Activated CD4-positive, alpha-beta T cell treated with anti-CD3 and anti-CD28 coated beads for 24 hours (primary cell): ENCODE measurements at places on chromosomes 7 and 10.
A peak's percentile ranks its signal among the peaks of the same experiment; 100 is the strongest.

GRCh38 chr10:131795761-131796160 is 105.0 kb upstream of the PPP2R2D start:
- DNase-seq = no peak

- no peak for DNase-seq
These were observed 4.8 kb downstream of the INA start for GRCh38 chr10:103281753-103282152.

DNA sequence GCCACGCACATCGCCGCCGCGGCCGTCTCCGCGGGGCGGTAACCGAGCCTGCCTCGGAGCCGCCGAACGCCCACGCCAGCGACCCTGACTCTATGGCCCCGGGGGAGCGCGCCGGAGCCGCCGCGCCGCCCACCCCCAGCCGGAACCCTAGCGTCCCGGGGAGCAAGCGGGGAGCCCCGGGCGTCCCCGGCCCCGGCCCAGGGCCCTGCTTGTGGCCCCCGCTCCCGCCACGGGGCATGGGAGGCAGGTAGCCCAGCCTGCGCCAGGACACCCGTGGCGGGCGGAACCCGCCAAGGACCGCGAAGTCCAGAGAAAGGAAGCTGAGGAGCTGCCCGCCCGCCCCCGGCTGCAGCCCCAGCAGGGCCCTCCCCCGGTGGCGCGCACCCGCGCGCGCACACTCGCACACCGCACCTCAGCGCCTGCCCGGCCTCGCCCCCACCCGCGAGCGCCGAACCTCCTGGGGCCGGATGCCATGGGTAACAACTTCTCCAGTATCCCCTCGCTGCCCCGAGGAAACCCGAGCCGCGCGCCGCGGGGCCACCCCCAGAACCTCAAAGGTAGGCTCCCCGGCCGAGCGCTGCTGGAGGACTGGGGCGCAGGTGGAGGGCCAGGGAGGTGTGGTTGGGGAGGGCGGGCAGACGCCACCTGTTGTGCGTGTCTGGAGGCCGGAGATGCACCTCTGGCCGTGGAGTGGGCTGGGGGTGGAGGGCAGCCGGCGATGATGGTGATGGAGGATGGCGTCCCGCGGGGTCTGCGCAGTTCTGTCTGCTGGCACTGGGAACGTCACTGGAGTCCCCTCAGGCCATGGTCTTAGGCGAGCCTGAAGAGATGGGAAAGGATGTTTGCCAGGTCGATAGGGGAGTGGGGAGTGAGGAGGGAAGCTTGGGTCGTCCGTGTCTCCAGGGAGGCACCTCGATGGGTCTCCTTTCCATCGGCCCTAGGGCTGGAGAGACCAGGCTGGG is 692 bp downstream of the NEURL1 start:
- no peak for DNase-seq

- DNase-seq = no peak
These were observed 115.1 kb downstream of the CPED1 start for GRCh38 chr7:121103579-121103978.

DNA sequence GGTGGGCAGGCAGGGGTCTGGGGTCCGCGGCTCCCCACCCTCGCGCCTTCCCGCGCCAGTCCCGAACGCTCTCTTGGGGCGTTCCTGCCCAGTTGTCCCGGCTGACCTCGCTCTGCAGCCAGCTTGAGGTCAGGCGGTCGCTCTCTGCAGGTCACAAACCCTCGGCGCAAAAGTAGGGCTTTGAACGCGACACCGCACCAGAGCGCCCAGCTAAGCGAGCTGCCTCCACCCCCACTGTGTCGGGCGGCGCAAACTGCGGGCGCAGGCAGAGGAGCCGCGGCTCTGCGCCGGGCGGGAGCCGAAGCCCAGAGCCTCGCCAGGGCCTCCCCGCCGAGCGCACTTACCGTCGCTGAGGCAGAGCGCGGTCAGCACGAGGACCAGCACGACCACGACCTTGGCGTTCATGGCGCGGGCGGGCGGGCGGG is 284 bp downstream of the CXCL12 start:
- DNase-seq = no peak

GRCh38 chr7:110604885-110605284 is 486.0 kb upstream of the LRRN3 start:
- DNase-seq = no peak

- peak; percentile 85 for DNase-seq
These were observed 4.1 kb downstream of the MBLAC1 start for GRCh38 chr7:100130608-100131453.

GRCh38 chr10:6056411-6057135 is 5.6 kb downstream of the IL2RA start:
- DNase-seq = no peak

DNA sequence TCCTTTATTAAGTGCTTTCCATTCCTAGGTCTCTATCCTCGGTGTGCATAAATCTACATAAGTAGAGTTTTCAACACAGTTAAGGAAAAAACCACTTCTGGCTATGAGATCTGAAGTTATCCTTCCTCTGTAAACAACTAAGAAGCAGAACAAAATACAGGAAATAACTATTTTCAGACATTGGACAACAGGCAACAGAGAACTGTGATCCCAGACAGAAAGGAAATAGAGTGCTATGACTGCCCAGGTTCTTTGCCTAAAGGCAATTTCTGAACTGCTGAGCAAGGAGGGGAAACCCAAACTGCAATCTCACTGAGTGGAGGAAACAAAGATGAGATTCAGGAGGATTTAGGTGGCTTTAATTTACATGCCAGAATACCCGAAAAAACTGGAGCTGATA is 285.4 kb downstream of the SNX13 start:
- no peak for DNase-seq

DNA sequence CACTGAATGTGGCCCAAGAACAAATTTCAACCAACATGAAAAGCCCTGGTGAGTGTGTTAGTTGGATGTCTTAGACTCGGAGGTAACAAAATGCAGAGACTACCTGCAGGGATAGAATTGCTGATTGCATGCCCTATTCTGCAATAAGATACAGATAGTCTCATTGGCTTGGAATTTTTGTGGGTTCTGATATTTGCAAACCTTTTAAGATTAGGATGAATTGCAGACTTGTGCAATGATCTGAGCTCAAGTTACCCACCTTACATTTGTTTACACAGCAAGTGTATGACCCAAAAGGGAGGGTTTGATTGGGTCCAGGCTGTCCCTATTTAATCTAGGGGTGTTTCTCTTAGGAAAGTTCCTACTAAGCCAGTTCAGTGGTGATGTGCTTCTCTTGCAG is 45.4 kb downstream of the GPR37 start:
- DNase-seq = no peak

GRCh38 chr10:1240341-1240775 is 184.2 kb downstream of the WDR37 start:
- DNase-seq = no peak

DNA sequence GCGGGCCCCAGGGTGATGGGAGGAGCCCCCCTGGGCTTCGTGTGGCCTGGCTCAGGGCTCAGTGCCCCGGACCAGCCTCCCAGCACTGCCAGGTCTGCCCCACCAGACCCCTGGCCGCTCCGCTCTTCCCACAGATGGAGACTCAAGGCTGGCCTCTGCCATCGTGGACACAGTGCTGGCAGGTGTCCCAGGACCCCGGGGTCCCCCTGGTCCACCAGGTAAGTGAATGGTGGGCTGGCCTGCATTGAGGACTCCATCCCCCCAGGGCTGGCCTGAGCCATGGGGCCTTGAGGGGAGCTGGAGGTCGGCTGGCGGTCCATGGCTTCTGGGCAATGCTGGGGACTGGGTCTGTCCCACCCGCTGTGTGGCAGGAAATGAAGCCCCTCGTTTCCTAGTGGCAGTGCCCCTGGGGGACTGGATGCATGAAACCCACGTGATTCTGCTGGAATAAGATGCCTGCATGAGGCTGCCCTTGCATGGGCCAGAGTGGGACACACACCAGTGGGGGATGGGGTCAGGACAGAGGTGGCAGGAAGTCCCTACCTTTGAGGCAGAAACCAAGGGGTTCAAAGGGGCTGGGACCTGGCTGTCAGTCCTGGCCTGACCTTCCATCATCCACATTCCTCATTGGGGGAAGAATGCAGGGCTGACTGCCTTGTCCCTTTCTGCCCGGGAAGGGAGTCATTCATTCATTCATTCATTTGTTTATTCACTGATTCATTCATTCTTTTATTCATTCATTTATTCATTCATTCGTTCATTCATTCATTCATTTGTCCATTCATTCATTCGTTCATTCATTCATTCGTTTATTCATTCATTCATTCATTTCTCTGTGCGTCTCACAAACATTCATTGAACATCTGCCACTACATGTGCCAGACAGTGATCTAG is 81.8 kb downstream of the MYL10 start:
- no peak for DNase-seq

GRCh38 chr7:88321694-88322093 is 15.0 kb upstream of the STEAP4 start:
- DNase-seq = no peak

GRCh38 chr10:4046712-4047354 is 261.8 kb upstream of the KLF6 start:
- DNase-seq = no peak

DNA sequence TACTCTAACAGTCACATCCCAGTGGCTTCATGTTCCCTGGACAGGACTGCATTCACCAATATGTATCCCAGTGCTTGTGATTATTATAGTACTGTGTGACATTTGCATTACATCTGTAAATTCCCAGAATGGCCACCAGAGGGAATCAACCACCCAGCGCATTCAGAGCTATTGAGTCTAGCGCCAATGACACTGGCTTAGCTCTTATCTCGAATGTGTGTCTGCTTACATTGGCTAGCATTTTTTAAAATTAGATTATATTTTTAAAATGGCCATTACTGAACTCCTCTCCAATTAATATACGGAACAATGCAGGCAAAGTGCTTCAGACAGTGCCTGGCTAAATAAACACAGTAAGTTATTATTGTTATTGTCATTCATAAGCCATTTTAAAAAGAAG is 36.3 kb downstream of the TRIL start:
- DNase-seq = no peak
